ENCODE measurements at places on chromosomes 12 and 14. TPM values are rescaled to one million over a fixed set of nuclear protein-coding genes. Genes with fewer than 3 reads are reported as not detected.

DNA sequence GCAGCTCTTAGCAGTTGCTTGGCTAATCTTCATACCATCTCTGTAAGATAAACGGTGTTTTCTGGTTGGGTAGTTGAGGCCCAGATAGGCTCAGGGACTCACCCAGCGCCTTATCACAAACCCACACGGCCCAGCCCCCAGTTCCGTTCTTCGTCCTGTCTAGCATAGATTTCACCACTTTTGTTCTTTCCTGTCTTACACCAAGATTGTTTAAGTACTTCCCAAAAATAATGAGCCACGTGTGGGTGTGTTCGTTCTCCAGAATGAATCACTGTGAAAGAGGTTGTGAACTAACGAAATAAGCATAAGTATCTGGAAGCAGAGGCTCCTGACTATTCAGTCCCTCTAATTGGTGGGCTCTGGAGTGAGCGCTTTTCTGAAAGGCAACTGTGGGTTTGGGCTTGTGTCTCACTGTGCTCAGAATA is 21.4 kb downstream of the ACVR1B start:
- peaks cover 18% of the 10 kb centered on the region for H3K4me1 ChIP-seq
- no peaks in the 10 kb centered on the region for H3K36me3 ChIP-seq
- H3K4me3 ChIP-seq: no peak overlapping the region
- no peak for DNase-seq

- H3K4me3 ChIP-seq: no peak overlapping the region
- H3K27ac ChIP-seq: peak overlapping the region; percentile 21
- no peaks in the 10 kb centered on the region for H3K27me3 ChIP-seq
- H3K4me1 ChIP-seq: peaks cover 26% of the 10 kb centered on the region
- H3K36me3 ChIP-seq: no peaks in the 10 kb centered on the region
These were observed 1159.2 kb upstream of the TMEM132C start for GRCh38 chr12:127107744-127108143.

HSPA2 gene
- 16.5 TPM for total RNA-seq

DNA sequence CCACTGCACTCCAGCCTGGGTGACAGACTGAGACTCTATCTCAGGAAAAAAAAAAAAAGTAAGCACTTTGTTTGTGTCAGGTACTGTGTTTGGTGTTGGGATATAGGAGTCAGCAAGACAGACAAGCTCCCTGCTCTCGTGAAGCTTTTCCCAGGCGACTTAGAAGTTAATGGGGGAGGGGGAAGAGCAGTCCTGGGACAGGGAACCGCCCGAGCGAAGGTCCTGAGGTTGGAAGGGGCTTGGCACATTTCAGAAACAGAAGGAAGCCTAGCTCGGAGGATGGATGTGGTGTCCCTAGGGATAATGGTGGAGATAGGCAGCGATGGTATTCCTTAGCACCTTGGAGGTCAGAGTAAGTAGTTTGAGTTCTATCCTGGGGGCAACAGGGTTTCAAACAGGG is 8.5 kb upstream of the COX6A1 start:
- DNase-seq: no peak
- H3K4me1 ChIP-seq: no peaks in the 10 kb centered on the region
- H3K36me3 ChIP-seq: no peaks in the 10 kb centered on the region

DNA sequence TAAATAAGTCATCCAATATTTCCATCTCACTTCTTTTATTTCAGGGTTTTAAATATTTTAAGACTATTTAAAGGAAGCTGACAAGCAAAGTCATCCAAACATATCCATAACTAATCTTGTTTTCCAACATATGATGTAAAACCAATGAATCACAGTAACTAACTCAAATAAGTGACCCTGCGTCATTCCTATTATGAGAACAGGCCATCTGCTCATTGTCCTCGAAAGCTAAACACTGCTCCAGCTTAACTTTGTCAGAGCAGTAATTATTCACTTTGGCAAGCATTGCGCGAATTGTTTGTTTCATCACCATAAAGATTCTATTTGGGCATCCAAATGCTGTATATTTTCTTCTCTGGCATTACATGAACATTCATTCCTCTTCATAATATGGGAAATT is 99.1 kb downstream of the CAPZA3 start:
- DNase-seq: no peak
- no peak overlapping the region for H3K27ac ChIP-seq
- no peak overlapping the region for H3K4me3 ChIP-seq
- no peaks in the 10 kb centered on the region for H3K27me3 ChIP-seq
- H3K36me3 ChIP-seq: no peaks in the 10 kb centered on the region

- H3K4me1 ChIP-seq: no peaks in the 10 kb centered on the region
- no peak overlapping the region for H3K27ac ChIP-seq
- no peaks in the 10 kb centered on the region for H3K27me3 ChIP-seq
- H3K36me3 ChIP-seq: no peaks in the 10 kb centered on the region
These were observed 472.6 kb downstream of the BCAT1 start for GRCh38 chr12:24476310-24476709.

ARHGEF25 gene
- 18.1 TPM for total RNA-seq

OVCH1 gene
- total RNA-seq: not detected

AGAP2 gene
- 0.23 TPM for total RNA-seq

DNA sequence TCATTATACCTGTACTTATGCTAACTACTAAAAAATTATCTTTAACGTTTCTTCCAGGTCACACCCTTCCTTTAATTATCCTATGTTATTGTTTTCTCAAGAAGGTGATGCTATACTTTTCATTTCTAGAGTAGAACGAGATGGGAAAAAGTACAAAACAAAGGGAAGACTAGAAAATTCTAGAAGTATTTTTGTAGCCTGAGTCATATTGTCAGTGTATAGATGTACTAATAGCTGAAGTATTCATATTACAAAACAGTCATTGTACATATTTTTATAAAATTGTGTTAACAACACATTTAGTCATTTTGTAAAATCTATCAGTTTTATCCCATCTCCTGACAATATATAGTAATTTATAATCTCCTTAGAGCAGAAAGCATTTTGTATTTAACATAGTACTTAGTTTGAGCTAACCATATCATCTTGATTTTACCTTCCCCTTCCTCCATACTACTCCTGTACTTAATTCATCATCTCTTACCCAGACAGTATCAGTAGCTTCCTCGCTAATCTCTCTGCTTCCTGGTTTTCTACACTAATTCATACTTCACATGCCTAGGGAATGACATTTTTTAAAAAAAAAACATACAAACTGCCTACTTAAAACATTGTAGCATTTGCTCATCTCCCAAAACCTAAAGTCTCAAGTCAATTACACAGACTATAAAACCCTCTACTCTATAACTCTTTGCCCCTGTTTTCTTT is 920.9 kb downstream of the RPS29 start:
- no peaks in the 10 kb centered on the region for H3K4me1 ChIP-seq
- H3K27ac ChIP-seq: no peak overlapping the region
- no peaks in the 10 kb centered on the region for H3K36me3 ChIP-seq
- DNase-seq: peak; percentile 11
- H3K4me3 ChIP-seq: no peak overlapping the region

RNASE2 gene
- total RNA-seq: not detected

GUCY2C gene
- not detected for total RNA-seq

IL23A gene
- 17.5 TPM for total RNA-seq

RNASE3 gene
- total RNA-seq: not detected

DNA sequence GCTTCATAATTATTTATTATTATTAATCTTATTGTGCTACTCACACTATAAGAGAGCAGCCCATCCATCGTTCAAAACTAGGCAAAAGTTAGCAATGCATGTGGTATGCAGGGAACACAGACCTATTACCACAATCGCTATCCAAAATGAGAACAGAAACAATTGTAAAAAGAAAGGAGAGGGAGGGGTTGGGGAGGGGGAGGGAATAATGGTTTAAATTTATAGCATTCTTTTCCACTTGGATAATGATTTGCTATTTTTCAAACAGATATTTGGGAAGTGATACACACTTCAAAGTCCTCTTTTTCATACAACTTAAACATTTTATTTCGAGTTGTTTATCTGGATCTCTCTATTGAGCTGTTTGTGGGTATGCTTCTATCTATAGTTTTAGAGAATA is 248.6 kb upstream of the SOX5 start:
- no peaks in the 10 kb centered on the region for H3K4me1 ChIP-seq
- DNase-seq: no peak
- H3K4me3 ChIP-seq: no peak overlapping the region
- H3K27ac ChIP-seq: no peak overlapping the region

KRT6C gene
- not detected for total RNA-seq

DNA sequence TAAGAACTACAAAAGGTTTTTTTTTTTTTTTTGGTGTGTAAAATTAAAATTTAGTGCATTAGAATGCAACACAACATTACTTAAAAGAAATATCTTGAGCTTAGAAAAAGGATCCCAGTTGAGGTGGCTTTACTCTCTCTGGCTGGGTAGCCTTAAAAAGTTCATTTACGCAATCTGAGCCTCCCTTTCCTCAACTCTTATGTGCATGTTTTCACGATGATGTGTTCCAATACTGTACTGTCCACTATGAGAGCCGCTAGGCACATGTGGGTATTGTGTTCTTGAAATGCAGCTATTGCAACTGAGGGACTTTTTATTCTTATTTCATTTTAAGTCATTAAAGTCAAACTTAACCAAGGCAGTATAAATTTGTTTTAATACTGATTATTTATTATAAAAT is 460.9 kb upstream of the SYT1 start:
- no peak overlapping the region for H3K4me3 ChIP-seq
- peak; percentile 45 for DNase-seq
- peak overlapping the region; percentile 29 for H3K27ac ChIP-seq
- H3K27me3 ChIP-seq: no peaks in the 10 kb centered on the region

- H3K4me3 ChIP-seq: no peak overlapping the region
- no peak for DNase-seq
- peaks cover 5% of the 10 kb centered on the region for H3K4me1 ChIP-seq
- H3K27ac ChIP-seq: no peak overlapping the region
These were observed 198.0 kb upstream of the EEA1 start for GRCh38 chr12:93127107-93127560.

GRCh38 chr14:90969531-90970166 is 90.8 kb downstream of the RPS6KA5 start:
- no peak for DNase-seq
- no peaks in the 10 kb centered on the region for H3K27me3 ChIP-seq
- H3K4me1 ChIP-seq: 0 out of 2 replicates have a peak, but pooled peaks cover 5% of the 10 kb centered on the region
- no peaks in the 10 kb centered on the region for H3K36me3 ChIP-seq
- no peak overlapping the region for H3K27ac ChIP-seq

RNF212B gene
- total RNA-seq: not detected

GRCh38 chr12:5264006-5264405 is 167.9 kb upstream of the NTF3 start:
- H3K27ac ChIP-seq: no peak overlapping the region
- no peaks in the 10 kb centered on the region for H3K36me3 ChIP-seq
- no peak for DNase-seq
- no peaks in the 10 kb centered on the region for H3K4me1 ChIP-seq

KLRC3 gene
- total RNA-seq: not detected

DNA sequence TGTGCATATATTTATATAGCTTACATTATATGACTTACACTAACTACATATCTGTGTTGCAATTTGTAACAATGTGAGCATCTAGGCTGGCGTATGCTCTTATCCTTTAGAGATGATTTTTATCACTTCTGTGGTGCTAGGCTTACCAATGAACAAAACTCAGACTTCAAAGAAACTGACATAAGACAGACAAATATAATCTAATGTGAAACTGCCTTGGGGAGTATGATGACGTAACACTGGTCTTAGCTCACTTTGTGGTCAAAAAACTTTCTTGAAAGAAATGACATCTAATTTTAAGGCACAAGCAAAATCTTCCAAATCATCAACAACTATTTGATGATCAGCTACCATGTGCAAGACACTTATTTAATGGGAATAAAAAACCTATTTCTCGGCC is 50.0 kb downstream of the SOX5 start:
- H3K27ac ChIP-seq: no peak overlapping the region
- H3K36me3 ChIP-seq: no peaks in the 10 kb centered on the region
- no peak for DNase-seq
- H3K4me3 ChIP-seq: no peak overlapping the region
- H3K4me1 ChIP-seq: no peaks in the 10 kb centered on the region

DPPA3 gene
- total RNA-seq: not detected

SLCO1C1 gene
- total RNA-seq: not detected

DNA sequence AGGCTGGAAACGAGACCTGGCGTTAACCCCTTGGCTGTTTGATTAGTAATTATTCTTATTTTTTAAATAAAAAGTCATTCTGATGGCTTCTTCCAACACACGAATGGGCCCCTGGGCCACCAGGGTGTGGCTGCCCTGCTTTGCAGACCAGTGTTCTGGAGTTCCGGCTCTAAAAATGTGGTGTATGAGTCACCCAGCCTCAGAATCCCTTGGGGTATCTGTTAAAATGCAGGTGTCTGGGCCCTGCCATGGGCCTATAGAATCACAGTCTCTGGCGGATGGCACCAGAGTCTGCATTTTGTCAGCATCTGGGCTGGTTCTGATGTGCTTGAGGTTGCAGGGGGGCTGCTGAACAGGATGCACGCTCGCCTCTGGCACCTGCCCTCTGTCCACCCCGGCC is 2.5 kb upstream of the PSMC1 start:
- H3K4me1 ChIP-seq: peaks cover 21% of the 10 kb centered on the region
- DNase-seq: peak; percentile 28
- no peak overlapping the region for H3K4me3 ChIP-seq
- H3K36me3 ChIP-seq: peaks cover 10% of the 10 kb centered on the region
- H3K27ac ChIP-seq: no peak overlapping the region
- H3K27me3 ChIP-seq: no peaks in the 10 kb centered on the region

DNA sequence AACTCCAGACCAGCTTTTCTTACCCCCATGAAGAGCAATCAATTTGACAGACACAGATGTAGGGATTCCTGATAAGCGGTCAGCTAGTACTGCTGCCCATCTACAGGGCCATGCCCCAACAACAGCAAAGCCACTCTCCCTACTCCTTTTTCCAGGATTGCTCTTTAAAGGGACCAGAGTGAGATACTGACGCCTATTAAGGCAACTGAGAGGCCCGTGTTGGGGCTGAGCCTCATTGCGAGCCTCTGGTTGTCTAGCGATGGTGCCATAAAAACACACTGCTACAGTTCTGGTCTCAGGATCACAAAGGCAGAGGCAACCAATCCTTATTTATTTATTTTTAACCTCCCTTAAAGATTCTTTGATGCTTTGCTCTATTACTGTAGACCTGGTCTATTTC is 31.1 kb downstream of the AK7 start:
- no peaks in the 10 kb centered on the region for H3K36me3 ChIP-seq
- no peak overlapping the region for H3K27ac ChIP-seq
- H3K27me3 ChIP-seq: no peaks in the 10 kb centered on the region
- no peaks in the 10 kb centered on the region for H3K4me1 ChIP-seq

GRCh38 chr14:96160076-96160912 is 44.3 kb upstream of the BDKRB2 start:
- H3K4me3 ChIP-seq: no peak overlapping the region
- H3K36me3 ChIP-seq: no peaks in the 10 kb centered on the region
- no peak for DNase-seq
- H3K27ac ChIP-seq: no peak overlapping the region
- no peaks in the 10 kb centered on the region for H3K4me1 ChIP-seq

GRCh38 chr12:102120564-102120873 is 536 bp downstream of the PARPBP start:
- H3K4me3 ChIP-seq: peak overlapping the region; percentile 98
- H3K4me1 ChIP-seq: peaks cover 28% of the 10 kb centered on the region

DNA sequence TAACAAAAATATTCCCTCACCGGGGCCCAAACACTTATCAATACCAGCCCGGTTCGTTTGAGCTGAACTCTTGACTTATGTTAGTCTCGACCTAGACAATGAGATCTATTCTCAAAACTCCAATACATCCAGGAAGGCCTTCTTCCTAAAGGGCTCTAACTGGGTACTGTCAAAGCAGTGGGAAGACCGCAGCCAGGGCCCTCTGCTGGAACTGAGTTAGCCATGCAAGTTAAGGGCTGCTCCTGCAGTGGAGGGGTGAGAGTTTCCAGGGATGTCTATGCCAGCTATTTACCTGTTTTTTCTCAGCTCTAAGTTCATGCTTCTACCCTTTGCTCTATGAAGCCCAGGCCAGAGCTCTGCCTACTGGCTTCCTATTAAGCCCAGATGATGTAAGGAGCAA is 348.8 kb downstream of the GXYLT1 start:
- peak; percentile 27 for DNase-seq
- no peaks in the 10 kb centered on the region for H3K4me1 ChIP-seq
- H3K27me3 ChIP-seq: peaks cover 47% of the 10 kb centered on the region
- H3K36me3 ChIP-seq: no peaks in the 10 kb centered on the region
- no peak overlapping the region for H3K27ac ChIP-seq

SERPINA12 gene
- not detected for total RNA-seq

Data from PC-3 (cell line).